Activated T-helper 1 cell treated with Interleukin-2 at 50 U/mL for 16 hours (primary cell): ENCODE measurements at places on chromosomes 11 and 22.

DNA sequence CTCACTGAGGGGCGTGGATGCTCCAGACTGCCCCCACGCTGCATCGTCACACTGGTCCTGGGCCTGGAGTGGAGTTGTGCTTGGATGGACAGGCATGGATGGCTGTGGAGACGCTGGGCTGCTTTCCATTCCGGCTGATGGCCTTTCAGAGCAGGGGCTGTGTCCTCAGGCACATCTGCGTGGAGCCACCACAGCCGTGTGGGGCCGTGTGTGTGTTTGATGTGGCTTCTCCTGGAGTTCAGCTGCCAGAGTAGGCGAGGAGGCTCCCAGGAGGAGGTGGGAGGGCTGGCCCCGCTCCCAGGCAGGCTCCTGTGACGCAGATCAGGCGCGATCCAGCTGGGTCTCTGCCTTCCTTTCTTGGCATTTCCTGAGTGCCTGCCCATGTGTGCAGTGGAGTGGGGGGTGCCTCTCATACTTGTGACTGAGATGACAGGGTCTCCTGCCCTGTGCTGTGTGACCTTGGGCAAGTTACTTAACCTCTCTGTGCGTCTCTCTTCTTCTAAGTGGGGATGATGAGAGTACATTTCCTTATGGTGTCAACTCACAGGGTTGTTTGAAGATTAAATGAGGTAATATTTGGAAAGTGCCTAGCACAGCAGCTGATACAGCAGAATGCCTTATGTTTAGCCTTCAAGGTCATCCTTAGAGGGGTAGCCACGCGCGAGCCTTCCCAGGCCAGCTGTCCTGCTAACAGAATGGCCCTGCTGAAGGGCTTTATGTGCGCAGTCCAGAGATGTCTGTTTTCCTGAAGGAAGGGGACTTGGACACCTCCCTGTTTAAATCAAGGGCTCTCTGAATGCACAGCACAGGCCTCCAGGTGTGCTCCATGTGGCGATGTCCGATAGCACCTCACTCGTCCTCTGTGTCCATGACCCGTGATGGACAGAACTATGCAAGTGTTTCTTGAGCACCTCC is 33.5 kb downstream of the GLB1L2 start:
- no peak for DNase-seq

DNA sequence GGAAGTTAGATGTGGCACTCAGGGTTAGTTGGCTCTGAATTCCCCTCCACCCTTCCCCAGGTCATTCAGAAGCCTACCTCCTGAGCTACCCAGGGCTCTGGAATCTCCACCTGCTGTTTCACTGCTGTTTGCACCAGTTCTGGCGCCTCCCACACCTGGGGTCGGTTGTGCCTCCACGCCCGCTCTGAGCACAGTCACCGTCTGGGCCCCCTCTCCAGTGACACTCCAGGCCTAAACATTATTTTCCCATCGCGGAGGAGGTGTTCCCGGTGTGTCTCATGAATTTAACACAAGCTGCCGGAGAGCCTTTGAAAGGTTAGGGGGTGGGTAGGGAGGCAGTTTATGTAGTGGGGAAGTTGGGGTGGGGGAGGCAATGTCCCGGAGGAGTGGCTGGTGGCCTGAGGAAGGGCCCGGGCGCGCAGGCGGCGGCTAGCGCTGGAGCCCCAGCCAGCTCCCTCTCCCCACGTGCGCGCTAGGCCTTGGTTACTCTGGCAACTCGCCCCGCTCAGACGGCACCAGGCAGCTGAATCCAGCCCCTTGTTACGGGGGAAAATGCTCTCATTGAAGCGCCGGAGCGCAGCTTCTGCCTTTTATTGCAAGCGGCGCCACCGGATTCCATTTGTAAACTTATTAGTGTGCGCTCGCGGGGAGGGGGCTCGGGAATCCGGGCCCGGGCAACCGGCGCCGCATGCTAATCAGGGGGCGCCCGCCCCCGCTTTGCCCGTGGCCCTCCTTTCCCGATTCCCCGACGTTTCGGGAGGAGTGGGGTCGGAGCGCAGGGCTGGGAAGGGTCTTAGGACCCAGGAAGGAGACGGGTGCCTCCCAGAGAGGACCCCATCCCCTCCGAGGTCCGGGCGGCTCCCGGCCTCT is 52.4 kb downstream of the GRIK4 start:
- no peak for DNase-seq

GRCh38 chr11:111749646-111750045 is 16.5 kb downstream of the PPP2R1B start:
- DNase-seq, result no peak

DNA sequence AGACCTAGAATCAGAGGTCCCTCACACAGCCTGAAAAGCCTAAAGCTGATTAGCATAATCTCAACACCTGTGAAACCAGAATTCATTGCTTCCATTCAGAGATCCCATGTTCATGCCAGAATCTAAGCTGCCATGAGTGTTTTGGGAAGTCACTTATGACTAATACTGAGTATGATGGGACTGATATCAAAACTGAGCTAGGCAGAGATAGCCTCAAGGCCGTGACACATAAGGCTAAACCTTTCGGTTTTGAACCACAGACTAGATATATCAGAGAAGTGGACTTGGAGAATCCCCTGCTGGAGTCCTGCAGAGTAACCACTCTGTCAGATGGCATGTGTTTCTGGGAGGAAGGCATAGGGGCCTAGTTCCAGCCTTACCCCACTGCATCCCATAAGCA is 23.1 kb upstream of the GLYATL2 start:
- no peak for DNase-seq

DNA sequence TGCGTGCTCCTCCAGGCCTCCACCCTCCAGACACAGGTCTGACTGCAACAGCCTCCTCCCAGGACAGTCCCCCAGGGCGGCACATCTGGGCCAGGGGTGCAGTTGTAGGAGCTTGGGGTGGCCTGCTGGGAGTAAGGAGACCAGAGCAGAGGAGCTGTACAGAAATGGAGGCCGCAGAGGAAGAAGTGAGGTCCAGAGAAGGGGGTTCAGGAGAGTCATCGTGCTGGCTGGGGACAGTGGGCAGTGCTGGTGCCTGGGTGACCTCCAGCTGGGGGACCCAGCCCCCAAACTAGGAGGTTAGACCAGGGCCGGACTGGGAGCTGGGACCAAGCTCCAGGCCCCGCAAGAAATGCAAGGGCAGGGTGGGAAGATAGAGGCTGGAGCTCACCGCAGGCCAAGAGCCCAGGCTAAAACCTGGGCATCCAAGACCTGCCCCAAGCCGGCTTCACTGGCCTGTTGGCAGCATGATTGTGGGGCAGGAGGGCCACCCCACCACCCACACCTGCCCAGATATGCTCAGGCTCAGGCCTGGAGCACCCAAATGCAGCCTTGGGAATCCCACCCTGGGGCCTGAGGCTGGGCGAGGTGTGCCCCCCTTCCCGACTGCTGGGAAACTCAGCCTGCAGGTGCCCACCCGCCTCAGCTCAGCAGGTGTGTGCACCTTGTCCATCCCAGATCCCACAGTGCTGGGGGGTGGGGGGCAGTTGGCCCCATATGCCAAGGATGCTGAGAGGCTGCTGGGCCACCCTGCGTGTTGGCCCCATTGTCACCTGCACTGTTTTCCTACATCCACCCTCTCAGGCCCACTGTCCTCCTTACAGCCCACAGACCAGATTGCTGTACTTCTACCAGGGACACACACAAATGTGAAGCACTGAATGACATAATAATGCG is 96.9 kb downstream of the MORC2 start:
- no peak for DNase-seq

DNA sequence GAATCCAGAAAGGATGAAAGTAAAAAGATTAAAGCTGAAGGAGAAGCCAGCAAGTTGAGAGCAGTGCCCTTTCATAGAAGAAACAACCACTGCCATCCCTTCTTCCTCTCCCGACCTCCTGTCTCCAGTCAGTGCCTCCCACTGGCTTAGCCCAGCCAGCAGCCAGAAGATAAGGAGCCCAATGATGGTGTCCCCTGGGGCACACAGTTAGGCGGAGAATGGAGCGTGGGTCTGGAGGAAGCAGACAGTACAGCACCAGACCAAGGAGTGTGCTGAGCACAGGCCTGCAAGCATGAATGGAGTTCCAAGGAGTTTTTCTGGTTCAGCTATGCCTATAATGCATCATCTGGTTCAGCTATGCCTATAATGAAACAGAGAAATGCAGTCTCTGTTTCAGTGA is 54.3 kb upstream of the TNRC6B start:
- DNase-seq, result no peak
